ENCODE measurements at places on chromosomes 3 and 15.
A peak's percentile ranks its signal among the peaks of the same experiment; 100 is the strongest.

DNA sequence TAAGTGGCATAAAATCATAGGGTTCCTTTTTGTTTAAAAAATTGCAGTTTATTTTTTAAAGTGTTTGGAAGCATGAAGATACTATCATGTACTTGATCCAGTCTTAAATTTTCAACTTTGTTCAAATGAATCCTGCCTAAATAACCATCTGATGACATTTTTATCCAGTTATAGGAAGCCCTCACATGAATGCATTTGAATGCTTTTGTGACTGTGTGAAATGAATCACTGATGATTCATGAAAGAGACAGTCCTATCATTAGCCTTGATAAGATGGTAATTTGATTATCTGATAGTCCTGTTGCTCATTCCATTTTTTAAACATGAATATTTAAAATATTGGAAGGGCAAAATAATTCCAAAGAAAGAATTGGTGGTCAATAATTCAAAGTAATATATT lies 401.9 kb upstream of the ROBO2 start:
- DNase-seq = no peak

- DNase-seq = no peak
These were observed 1.8 kb downstream of the IFT122 start for GRCh38 chr3:129441782-129442181.

DNA sequence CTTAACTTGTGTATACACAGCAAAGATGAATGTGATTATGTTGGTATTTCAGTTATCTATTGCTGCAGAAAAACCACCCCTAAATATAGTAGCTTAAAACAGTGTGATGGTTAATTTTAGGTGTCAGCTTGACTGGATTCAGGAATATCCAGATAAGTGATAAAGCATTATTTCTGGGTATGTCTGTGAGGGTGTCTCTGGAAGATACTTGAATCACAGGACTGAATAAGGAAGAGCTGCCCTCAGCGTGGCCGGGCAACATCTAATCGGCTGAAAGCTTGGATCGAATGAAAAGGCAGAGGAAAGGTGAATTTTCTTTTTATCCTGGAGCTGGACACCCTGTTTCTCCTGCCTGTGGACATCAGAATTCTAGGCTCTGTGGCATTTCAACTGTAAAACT lies 132.0 kb upstream of the SYNPR start:
- DNase-seq = no peak

- DNase-seq = no peak
These were observed 434.8 kb upstream of the PROK2 start for GRCh38 chr3:72219752-72220151.

GRCh38 chr15:33119865-33120264 lies 74.6 kb downstream of the FMN1 start:
- no peak for DNase-seq

DNA sequence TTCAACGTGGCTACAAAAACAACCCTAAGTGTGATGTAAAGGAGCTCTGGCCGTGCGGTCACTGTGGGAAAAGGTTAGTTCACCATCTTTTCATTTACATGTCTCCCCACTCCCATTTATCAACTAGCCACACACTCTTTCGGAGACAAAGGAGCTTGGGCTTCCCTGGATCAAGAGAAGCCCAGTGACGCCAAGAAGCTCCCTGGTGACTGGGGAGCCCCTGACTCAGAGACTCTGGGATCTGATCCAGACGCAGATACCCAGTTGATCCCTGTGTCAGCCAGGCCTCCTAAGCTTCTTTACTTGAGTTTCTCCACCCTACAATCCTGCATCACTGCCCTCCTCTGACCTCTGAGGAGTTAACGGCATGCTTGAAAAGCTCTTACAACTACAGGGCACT lies 43.9 kb downstream of the HEG1 start:
- no peak for DNase-seq

DNA sequence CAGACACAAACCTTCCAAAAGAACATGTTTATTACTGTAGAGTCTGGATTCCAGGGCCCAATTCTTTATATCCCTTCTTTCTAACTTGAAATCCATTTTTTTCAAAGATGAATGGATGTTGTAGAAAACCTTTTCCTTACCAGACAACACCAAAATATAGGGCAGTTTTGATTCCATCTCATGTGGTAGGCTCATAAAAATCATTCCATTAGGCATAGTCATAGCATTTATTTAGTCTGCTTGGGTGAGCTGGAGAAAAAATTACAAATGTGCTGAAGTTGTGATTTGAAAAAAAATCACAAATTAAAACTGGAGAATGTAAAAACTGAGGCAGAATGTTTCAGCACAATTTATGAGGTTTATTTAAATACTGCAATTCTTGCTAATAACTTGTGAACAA lies 199.3 kb upstream of the TBC1D5 start:
- no peak for DNase-seq

- DNase-seq = no peak
These were observed 36.8 kb upstream of the KLHL25 start for GRCh38 chr15:85831415-85832113.

GRCh38 chr3:158330870-158331269 lies 221.0 kb downstream of the RSRC1 start:
- no peak for DNase-seq

DNA sequence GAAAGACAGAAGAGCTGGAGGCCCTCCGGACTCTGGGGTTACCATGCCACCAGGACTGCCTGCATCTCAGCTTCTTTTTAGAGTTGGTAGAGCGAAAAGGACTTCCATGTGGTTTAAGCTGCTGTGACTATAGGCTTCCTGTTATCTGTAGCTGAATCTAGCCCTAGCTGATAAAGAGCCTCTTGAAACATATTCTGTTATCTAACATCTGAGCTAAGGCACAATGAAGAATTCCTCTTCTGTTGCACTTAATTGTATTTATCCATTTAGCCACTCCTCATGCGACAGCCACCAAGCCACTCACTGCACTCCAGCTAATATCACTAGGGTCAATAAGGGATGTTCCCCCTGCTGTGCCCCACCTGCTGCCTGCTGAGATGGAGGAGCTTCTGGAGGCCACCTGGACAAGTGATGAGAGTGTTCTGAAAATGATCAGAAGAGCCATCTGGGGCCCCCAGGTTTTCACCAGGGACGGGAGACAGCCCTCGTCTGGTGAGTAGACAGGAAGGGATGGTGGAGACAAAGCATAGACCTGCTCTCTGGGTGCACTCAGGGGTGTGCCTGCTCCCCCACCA lies 94.6 kb upstream of the PLXNA1 start:
- no peak for DNase-seq

DNA sequence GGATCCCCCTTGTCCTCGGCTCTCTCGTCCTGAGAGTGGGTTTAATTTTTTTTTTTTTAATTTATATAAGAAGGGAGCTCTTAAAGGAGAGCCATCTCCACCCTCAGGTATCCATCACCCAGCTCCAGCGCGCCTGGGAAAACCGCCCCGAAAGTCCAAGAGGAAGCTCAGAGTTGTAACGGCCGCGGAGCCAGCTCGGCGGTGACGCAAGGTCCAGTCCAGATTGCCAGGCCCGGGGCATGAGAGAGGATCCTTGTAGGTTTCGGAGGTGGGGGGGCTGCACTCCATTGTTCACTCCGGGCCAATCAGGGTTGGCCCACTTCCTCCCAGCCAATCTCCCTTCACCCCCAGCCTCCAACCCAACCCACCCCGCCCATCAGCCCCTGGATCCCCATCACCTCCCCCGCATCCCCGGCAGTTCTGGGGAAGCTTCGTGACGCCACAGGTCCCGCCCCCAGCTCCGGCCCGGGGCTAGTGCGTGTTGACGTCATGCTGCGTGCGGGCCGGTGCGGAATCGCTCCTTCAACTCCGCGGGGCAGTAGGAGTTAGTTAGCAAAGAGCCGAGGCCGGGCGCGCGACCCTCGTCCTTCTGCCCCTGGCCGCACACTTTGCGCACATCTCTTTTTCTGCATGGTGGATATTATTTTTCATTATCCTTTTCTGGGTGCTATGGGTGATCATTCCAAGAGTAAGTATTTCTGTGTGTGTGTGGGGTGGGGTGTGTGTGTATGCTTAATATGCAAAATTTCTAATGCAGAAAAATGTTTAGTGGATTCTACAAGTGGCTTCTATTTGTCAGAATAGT lies at the start of gene ISL2:
ISL2 (plus strand) TSS at position 520 of the 805 bp plus-strand sequence; CDS start at position 631, 111 bp downstream.
- peak; percentile 71 for DNase-seq

DNA sequence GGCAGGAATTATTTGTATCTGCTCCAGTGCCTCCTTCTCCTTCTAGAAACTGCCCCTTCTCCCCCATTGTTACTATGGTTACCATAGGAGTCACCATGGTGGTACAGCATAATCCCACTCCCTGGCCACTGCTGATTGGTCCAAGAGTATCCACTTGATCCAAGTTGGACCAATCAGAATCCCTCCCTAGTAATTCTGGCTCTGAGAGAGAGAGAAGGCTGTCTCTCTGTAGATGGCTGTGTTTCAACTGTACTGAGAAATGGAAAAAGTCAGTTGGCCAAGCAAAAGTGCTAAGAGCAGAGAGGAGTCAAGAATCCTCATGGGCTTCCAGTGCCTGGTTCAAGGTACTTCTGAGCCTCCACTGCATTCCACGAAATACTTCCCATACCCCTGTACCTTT lies 120.6 kb upstream of the SPATA12 start:
- no peak for DNase-seq

DNA sequence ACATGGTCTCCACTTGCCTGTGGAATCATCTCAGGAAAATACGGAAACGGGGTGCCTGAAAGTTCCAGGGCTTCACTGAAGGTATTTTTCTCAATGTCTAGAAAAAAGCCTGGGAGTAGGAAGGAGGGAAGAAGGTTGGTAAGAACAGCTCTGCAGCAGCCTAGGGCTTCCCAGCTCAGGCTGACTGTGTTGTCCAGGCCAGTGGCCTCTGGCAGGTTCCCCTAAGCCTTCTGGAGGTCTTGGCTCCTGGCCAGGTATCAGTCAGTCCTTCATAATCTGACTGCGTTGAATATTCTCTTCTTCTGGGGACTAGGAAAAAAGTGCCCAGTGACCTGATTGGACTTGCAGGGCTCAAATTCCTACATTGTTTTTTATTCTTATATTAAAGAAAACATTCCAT lies 38.6 kb downstream of the SSR3 start:
- no peak for DNase-seq

- DNase-seq = no peak
These were observed 26.7 kb downstream of the CYP8B1 start for GRCh38 chr3:42849017-42849416.
